Naive thymus-derived CD8-positive, alpha-beta T cell (primary cell): ENCODE measurements at places on chromosomes 6 and 20. TPM values are rescaled to one million over a fixed set of nuclear protein-coding genes. Genes with fewer than 3 reads are reported as not detected.
A peak's percentile ranks its signal among the peaks of the same experiment; 100 is the strongest.

- no peak for DNase-seq
- no peak overlapping the region for H3K4me3 ChIP-seq
- peaks cover 43% of the 10 kb centered on the region for H3K27me3 ChIP-seq
- no peaks in the 10 kb centered on the region for H3K4me1 ChIP-seq
Observed at GRCh38 chr20:37673444-37673843, 20.4 kb upstream of the CTNNBL1 start.

DNA sequence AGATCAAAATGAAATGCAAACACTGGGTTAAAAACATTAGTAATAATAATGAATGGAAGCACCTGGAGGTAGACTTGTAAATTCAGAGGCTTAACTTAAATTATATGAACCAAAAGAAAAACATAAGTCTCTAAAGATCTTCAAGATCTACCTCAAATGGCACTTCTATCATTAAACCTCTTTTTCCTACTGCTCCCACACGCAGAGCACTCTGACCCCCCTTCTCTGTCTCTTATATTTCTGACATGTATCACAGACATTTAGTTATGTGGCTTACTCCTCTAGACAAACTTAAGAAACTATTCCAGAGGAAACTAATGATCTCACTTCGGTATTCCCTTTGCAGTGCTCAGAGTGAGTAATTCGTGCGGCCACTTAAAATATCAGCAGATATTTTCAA lies 1.1 kb downstream of the TBC1D32 start:
- H3K4me3 ChIP-seq = peak overlapping the region; percentile 73
- H3K4me1 ChIP-seq = peaks cover 14% of the 10 kb centered on the region
- H3K36me3 ChIP-seq = peaks cover 6% of the 10 kb centered on the region
- peak overlapping the region; percentile 1 for H3K27ac ChIP-seq

SLC17A2 gene
- not detected for total RNA-seq

DNA sequence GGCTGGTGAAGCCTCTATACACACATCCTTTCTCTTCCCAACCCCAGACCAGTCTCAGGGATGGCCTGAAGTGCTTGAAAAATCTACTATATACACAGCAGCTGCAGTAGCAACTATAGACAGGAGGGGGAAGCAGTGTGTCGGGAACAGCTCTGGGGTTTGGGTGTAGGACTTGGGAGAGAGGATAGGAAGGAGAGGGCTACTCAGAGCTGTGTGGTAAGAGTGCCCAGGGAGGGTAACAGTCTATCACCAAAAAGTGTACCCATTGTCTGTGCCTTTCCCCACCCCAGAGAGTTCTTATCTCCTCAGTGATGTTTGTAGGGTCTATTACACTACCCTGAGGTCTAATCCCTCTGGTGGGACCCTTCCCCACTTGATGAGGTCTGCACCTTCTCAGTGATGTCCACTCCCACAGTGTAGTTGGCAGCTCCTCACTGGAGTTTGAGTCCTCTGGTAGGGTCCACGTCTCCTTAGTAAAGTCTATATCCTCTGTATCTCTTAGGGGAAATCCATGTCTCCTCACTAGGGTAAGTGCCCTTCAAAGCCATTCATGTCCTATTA lies 1.5 kb upstream of the GGT7 start:
- H3K4me3 ChIP-seq = peak overlapping the region; percentile 64
- DNase-seq = no peak
- H3K27ac ChIP-seq = peak overlapping the region; percentile 74

DNA sequence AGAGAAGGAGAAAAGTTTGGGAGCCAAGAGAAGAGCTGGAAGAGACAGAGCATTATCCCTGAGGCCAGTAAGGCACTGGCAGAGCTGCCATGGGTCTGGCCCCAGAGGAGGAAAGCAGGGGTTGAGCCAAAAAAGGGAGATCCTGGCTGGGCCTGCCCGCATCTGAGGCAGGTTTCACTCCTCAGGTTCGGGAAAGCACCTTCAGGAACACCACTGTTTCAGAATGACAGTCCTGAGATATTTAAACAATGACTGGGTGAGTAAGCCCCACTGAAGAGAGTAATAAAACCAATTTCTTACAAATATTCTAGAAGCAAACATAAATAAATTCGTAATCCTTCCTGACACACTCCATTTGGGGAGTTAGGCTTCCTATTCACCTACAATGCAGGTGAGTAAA lies 152.2 kb downstream of the BACH2 start:
- peaks cover 79% of the 10 kb centered on the region for H3K4me1 ChIP-seq
- H3K4me3 ChIP-seq = no peak overlapping the region
- H3K27me3 ChIP-seq = no peaks in the 10 kb centered on the region
- H3K36me3 ChIP-seq = peaks cover 3% of the 10 kb centered on the region
- peak overlapping the region; percentile 57 for H3K27ac ChIP-seq

OPN5 gene
- not detected for total RNA-seq

DNA sequence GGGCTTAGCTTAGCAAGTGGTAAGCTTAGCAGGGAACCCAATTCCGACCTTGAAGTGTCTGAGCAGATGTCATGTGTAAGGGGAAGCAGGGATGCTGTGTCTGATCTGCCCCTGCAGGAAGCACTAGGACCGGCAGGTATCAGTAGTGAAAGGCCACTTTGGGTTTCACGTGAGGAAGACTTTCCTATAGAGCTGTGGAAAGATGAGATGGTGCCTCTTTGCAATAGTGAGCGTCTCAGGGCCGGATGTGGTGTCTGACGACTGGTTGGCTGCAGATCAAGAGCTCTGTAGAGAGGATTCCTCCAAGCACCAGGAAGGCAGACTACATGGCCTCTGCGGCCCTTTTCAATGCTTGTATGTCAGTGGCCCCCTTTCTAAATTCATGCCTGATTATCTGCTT lies 98.3 kb downstream of the TIAM2 start:
- peaks cover 1% of the 10 kb centered on the region for H3K27me3 ChIP-seq
- peaks cover 3% of the 10 kb centered on the region for H3K4me1 ChIP-seq
- no peak overlapping the region for H3K27ac ChIP-seq
- no peaks in the 10 kb centered on the region for H3K36me3 ChIP-seq
- DNase-seq = peak; percentile 2

ABHD16B gene
- total RNA-seq = not detected
